ENCODE measurements at places on chromosomes 2 and 18.

GRCh38 chr2:191686729-191687128 is 8.8 kb downstream of the NABP1 start:
- no peak for DNase-seq

- no peak for DNase-seq
Observed at GRCh38 chr2:63092401-63092800, 41.8 kb downstream of the OTX1 start.

DNA sequence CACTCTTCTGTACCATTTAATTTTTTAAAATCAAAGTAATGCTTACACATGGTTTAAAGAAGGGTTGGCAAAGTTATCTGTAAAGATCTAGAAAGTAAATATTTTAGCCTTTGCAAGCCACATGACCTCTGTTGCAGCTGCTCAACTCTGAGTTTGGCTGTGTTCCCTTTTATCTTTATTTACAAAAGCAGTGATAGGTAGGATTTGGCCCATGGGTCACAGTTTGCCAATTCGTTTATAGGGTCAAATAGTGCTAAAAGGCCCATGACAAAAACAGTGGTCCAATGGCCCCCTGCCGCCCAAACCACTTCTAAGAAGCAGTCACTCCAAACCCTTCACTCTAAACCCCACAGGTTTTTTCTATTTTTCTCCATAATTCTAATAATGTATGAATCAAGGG is 124.8 kb downstream of the PARD3B start:
- DNase-seq: no peak

DNA sequence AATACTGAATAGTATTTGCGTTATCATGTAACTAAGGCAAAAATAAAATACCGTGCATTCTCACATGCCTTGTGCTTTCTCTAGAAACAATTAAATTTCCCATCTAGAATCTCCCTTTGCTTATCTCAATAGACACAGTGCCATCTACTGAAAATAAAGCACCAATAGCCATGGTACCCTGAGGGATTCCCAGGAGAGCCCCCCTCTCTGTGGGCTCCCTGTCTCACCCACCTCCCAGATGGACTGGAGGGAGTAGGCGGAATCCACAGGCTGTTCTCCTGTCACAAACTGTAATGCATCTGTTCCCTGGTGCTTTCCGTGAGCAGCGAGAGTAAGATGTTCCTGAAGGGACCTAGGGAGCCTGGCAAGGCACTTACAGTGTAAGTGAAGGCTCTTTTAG is 112.4 kb upstream of the UPP2 start:
- DNase-seq: no peak

- DNase-seq: no peak
Observed at GRCh38 chr18:60018618-60019462, 119.0 kb downstream of the PMAIP1 start.

DNA sequence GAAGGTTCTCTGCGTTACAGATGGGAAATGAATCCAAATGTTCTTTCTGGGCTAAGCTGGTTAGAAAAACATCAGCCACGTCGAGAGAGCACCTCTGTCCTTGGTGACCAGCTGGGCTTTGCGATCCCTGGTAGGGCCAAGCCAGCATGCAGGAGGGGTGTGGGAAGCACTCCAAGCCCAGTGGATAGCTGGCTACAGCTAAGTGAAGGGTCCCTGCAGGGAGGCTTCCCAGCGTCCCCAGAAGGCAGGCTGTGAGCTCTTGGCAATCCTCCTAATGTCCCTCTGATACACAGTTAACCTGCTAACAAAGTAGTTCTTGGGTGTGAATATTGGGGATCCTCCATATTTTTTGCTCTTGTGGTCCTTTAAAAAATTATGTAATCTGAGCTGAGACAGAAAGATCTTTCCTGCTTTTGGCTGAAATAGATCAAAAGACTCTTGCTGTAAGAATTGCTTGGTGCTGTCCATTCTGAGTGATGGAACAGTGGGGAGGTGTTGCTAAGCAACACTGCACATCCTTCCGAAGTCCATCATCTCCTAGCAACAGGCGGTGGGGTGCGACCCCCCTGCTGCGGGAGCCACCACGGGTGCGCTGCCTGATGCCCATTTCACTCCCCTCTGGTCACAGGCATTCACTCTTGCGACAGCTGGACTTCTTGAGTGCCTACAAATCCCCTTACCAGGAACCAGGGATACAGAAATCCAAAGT is 88.5 kb upstream of the UXS1 start:
- no peak for DNase-seq

DNA sequence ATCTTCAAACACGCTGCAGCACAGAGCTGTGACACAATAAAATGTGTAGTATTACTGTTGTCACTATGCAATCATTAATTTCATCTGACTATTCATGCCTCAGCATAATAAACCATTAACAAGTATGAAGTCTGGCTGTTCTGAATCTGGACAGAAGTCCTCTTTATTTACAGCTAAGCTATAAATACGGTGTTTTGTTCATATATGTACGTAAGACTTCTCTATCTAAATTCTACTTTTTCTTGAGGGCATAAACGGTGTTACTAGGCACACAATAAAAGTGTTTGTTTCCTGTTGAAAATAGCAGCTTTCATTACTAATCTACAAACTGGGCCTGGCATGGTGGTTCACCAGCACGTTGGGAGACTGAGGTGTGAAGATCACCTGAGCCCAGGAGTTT is 443.8 kb downstream of the NCKAP5 start:
- DNase-seq: no peak

GRCh38 chr18:66616523-66616983 is 12.7 kb upstream of the CDH19 start:
- no peak for DNase-seq

DNA sequence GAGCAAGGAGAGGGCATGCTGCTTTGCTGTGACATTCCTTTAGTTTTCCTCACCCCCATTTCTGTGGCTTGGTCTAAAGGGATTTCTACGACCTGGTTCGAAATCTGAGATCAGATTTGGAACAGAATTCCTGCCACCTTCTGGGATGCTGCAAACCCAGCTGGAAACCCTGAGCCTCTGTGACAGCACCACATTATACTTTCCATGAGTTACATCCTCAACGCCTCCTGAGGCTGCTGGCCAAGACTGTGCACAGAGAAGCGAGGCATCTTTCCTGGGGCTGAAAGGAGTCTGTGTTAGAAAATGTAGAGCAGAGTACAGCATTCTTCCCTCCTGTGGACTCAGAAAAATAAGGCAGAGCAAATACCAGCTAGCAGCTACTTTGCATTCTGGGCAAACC is 138.1 kb upstream of the CHAC2 start:
- no peak for DNase-seq

- DNase-seq: no peak
Observed at GRCh38 chr18:34342960-34343359, 118.2 kb upstream of the NOL4 start.

DNA sequence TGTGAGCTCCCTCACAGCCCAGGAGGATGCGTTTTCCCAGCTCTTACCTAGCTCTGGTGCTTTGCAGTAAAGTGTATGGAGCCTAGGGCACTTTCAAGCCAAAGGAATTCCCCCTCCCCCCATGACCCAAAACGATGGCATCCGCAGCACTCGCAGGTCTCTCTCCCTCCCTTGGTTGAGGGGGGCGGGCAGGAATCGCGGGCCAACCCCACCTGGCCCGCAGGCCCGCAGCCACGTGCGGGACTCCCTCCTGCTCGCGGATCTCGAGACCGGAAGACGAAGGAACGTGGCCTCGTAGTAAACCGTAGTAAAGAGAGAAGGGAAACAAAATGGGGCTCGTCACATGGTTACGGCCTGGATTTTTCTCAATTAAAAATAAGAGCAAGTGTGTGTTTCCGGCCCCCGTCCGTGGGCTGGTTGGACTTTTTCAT is 8.5 kb downstream of the IRS1 start:
- DNase-seq: no peak

DNA sequence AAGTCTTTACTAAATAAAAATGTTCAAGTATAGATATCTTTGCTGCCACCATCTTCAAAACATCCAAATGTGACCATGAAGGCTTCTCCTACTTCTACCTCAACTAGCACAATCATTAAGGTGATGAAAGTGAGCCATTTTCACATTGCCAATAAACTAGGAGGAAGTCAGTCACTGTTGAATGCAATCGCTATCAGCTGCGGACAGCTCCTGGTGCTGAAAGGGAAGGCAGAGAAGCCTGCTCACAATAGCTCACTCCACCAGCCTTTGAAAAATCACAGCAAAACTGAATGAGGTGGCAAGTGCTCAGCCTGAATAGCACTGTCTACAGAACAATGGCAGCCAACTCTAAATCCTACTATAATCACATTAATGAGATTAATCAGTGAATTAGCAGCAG is 2.2 kb downstream of the MYT1L start:
- DNase-seq: no peak

Measured in stimulated activated CD4-positive, alpha-beta T cell treated with anti-CD3 and anti-CD28 coated beads, Interleukin-1b, Interleukin-23, amount 100 ng/mL, for 1 hour (primary cell).